GM12864 (cell line): ENCODE measurements at places on chromosomes 6 and 20.
A peak's percentile ranks its signal among the peaks of the same experiment; 100 is the strongest.

GRCh38 chr6:45812922-45813321 lies 202.7 kb downstream of the CLIC5 start:
- DNase-seq: no peak

GRCh38 chr20:32622585-32623468 lies 37.7 kb upstream of the NOL4L start:
- no peak for DNase-seq

DNA sequence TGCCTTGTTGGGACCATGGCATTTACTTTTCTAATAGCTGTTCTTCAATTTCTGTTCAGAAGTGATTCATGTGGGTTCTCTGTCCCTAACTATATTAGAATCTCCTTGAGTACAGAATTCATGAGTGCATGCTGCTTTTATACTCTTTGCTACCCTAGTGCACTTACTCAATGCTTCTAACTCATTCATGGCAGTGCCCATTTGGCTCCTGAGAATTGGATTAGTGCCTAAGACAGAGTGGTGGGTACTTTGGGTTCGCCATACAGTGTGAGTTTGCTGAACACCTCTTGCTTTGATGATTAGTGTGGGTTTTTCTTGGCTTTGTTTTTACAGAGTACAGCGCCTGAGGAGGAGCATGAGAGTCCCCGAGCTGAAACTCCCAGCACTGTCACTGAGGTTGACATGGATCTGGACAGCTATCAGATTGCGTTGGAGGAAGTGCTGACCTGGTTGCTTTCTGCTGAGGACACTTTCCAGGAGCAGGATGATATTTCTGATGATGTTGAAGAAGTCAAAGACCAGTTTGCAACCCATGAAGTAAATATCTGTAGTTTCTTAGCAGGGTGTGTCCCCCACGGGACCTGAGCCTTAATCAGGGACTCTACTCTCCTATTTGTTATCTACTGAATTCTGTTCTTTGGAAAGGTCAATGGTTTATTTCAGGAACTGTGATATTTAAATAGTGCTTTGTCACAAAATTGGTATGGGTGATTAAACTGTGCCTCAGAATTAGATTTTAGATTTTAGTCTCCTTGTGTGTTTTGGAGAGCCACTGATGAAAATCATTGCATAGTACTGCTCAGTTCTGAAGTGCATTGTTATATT lies 150.7 kb downstream of the UTRN start:
- no peak for DNase-seq

DNA sequence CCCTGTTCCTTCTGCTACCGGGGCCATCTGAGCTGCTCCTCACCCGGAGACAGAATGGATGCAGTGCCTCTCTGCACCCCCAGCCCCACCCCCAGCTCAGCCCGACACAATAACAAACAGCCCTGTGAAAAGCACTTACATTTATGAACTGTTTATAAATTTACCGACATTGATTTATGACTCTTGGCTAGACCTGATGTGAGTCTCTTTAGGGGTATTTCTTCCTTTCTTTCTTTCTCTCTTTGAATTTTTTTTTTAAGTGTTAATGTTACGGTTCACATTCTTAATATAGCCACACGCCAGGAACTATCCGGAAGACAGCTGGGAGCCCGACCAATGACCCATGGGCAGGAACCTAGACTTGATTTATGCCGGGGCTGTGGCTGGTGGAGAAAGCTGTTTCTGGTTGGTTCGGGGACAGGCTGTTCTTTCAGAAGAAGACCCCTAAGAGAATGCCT lies 266.3 kb downstream of the CDC5L start:
- no peak for DNase-seq

GRCh38 chr6:119390247-119390793 lies 40.8 kb upstream of the MAN1A1 start:
- DNase-seq: no peak

- DNase-seq: peak; percentile 37
Measured at GRCh38 chr6:139325125-139325524, 33.3 kb upstream of the TXLNB start.

DNA sequence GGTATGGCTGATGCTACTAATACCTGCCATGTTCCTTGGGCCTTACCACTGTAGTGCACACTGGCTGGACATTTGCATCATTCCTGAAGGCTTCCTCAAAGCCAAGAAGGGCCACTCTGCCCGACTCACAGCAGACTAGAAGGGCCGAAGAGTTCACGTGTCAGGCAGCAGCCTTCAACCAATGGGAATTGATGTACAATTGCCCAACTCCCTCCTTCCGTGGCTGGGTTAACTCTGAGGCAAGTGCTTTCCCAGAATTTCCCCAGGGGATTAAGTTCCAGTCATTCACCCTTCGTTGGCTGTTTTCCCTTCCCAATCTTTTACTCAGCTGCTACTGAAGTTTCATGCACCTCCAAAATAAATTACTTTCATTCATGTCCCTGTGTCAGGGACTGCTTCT lies 29.8 kb downstream of the PSMB9 start:
- no peak for DNase-seq

- no peak for DNase-seq
Measured at GRCh38 chr20:258963-259362, 1.4 kb downstream of the DEFB132 start.

- DNase-seq: no peak
Measured at GRCh38 chr20:59307270-59307669, 6.9 kb downstream of the EDN3 start.

GRCh38 chr20:53738039-53738944 lies 144.7 kb upstream of the ZNF217 start:
- DNase-seq: peak; percentile 70
